ENCODE measurements at places on chromosomes 7 and 10.

GRCh38 chr7:44965441-44965903 is 13.3 kb downstream of the MYO1G start:
- DNase-seq: no peak

DNA sequence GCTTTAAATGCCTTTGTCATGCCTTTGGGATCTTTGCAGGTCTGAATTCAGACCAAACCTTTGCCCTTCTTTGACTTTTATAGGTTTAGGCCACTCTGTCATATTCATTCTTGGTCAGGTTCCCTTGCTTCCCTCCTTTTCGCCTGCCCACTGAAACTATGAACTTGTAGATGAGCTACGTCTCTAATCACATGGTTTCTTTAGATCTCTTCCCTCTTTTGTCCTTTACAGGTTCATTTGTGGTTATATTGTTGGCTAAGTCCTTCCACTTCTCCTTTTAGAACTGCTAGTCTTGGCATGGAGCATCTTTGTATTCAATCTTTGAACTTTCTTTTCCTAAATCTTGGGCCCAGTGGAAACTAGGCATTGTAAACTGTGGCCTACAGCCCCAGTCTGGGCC is 104.0 kb upstream of the ZEB1 start:
- DNase-seq: no peak

- no peak for DNase-seq
These were observed 11.6 kb upstream of the ABLIM1 start for GRCh38 chr10:114669648-114670047.

GRCh38 chr10:70405037-70405824 is 1.3 kb downstream of the EIF4EBP2 start:
- no peak for DNase-seq

GRCh38 chr7:70763961-70764691 is 367.8 kb upstream of the GALNT17 start:
- no peak for DNase-seq

- no peak for DNase-seq
These were observed 71.2 kb upstream of the DIP2C start for GRCh38 chr10:760622-761021.

- DNase-seq: no peak
These were observed 688.5 kb upstream of the SEMA3D start for GRCh38 chr7:85875398-85875797.

GRCh38 chr10:69864321-69864720 is 62.6 kb downstream of the COL13A1 start:
- DNase-seq: no peak

All from esophagus squamous epithelium (tissue), 5 donors.